ENCODE measurements at places on chromosomes 11 and 22.

DNA sequence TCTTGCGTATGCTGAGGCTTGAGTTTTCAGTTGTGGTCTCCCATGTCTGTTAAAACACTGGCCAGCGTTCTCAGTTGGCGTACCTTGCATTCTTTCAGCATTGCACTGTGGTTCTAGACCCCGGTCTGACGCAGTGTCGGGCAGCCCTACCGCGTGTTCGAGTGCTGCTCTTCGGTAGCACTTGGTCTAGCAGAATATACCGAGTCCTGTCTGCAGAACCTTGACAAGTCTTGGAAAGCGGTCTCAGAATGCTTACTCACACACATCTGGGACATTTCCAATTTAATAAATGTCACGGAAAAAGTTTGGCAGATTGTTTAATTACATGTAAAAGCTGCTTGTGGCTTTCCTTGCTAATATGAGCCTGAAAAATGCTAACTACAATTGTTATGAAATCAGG lies 32.6 kb downstream of the PPFIA1 start:
- no peak for DNase-seq

DNA sequence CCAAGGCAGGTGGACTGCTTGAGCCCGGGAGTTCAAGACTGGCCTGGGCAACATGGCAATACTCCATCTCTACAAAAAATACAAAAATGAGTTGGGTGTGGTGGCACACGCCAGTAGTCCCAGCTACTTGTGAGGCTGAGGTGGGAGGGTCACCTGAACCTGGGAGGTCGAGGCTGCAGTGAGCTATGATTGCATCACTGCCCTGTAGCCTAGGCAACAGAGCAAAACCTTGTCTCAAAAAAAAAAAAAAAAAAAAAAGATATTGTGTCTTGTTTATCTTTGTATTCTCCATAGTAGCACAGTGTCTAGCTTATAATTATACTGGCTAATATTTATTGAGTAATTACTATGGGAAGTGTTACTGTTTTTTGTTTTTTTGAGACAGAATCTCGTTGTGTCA lies 15.8 kb upstream of the GPHA2 start:
- DNase-seq: no peak

- no peak for DNase-seq
Observed at GRCh38 chr11:65868907-65869306, 3.7 kb downstream of the EFEMP2 start.

DNA sequence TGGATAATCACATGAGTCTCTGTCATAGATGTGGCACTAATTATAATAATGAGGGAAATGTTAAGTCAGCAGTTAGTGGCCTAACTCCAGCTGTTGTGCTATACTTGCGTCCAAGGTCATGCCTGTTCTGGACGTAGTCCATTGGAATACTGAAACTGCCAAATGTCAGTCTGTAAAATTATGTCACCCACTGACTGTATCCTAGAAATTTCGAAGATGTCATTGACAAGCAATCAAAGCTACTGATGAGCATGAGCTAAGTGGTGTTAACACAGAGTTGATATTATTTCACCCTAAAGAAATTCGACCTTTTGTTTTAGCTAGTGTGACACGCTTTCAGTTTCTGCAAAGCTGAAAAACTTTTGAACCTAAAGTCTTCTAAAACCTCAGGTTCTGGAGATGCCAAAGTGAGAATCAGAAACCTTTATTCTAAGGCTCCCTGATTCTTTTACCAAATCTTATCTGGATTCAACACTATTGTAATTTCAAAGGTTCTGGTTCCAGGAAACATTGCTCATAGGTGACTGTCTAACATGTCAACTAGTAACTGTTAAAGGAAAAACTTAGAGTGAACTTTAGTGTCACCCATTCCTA lies 14.9 kb upstream of the ME3 start:
- DNase-seq: no peak

DNA sequence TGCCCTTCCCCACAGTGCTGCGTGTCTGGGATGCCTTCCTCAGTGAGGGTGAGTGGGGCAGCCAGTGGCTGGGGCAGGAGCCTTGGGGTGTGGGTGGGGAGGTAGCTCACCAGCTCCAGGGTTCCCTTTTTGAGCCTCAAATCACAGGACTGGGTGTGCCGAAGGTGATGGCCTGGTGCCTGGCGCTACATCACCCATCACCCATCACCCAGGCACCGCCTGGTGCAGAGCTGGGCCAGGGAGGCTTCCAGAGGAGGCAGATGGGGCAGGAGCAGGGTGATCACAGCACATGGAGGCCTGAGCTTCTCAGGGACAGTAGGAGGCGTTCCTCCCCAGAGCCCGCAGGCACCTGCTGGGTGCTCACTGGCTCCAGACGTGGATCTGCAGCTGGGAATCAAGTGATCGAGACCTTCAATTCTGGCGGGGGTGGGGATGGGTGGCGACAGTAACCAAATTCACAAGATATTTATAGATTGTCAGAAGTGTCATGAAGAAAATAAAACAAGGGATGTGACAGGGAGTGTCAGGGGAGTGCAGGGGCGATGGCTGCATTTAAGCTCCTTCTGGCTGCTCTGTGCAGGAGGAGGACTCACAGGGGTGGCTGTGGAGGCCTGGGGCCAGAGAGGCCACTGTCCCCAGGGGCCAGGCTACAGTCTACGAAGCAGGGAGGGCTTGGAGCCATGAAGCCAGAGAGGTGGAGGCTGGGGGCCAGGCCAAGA lies 3.2 kb downstream of the TBC1D10C start:
- DNase-seq: no peak

- no peak for DNase-seq
Observed at GRCh38 chr11:68402355-68403031, 58.1 kb upstream of the PPP6R3 start.

DNA sequence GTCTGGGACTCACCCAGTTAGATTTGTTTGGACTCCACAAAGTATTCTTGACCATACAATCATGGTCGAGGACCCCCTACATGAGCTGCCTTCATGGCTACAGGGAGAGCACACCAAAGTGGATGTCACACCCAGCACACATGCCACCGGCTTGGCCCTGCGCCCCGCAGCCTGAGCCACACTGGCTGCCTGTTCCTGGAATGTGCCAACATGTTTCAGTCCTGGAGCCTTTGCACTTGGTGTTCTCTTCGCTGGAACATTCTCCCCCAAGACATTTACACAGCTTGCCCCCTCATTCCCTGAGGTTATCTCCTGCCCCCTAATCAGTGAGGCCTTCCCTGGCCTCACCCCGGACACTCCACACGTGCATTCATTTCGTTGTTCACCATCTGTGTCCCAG lies 46.0 kb downstream of the PPARA start:
- no peak for DNase-seq

DNA sequence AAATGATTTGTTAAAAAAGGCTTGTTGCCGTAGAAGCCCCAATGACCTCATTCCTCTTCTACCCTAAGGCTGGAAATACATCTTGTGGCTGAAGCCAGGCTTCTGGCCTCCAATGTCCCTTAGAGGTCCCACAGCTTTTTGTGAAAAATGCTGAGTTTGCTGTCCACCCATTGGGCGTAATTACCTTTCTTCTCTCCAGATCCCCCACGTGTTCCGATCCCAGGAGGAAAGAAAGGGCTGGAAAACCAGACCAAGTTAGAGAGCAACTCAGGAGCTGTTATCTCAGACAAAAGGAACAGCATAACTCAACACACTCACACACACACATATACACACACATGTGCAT lies 154.2 kb downstream of the MIAT start:
- no peak for DNase-seq

- no peak for DNase-seq
Observed at GRCh38 chr22:37416827-37417226, 10.5 kb downstream of the ELFN2 start.

- DNase-seq: no peak
Observed at GRCh38 chr11:76637491-76638269, 32.9 kb downstream of the LRRC32 start.

GRCh38 chr11:36460220-36460619 lies 49.9 kb downstream of the TRAF6 start:
- DNase-seq: no peak

Data from stimulated activated CD8-positive, alpha-beta memory T cell treated with anti-CD3 and anti-CD28 coated beads, Interleukin-7, amount 100 ng/mL, for 1 hour (primary cell).